ENCODE measurements at places on chromosomes 5 and 9.

DNA sequence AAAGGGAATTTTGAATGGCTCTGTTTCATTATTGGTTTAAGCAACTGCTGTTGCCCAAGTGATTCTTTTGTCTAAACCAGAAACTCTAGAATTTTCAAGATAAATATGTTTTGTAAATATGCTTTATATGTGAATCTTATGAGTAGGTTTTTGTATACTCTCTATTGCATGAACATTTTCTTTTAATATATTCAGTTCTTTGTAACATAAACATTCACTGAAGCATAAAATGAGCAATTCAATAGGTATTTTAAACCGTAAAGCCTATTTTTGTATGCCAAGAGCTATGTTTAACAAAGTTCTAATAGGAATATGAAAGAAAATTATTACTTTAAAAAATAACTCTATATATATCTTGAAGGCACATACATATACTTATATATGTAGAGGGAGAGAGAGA, 293.1 kb downstream of the PSAT1 start:
- no peak for DNase-seq

GRCh38 chr5:135571066-135571609, 7.7 kb downstream of the CXCL14 start:
- no peak for DNase-seq

DNA sequence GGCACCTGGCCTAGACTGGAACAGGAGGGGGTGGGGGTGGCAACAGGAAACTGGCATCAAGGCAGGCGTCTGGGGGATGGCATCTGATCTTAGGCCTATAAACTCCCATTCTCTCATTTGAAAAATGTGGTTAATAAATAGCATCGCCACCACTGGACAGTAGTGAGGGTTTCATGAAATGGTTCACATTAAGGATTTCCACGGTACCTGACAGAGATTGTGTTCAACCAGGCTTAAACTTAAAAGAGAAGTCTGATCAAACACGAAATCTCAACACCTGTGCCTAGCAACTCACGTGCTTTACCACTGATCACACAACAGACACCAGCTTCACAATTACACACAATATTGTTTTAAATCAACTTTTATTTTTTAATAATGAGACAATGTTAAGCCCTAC, 3.0 kb downstream of the DENND1A start:
- DNase-seq, result no peak

DNA sequence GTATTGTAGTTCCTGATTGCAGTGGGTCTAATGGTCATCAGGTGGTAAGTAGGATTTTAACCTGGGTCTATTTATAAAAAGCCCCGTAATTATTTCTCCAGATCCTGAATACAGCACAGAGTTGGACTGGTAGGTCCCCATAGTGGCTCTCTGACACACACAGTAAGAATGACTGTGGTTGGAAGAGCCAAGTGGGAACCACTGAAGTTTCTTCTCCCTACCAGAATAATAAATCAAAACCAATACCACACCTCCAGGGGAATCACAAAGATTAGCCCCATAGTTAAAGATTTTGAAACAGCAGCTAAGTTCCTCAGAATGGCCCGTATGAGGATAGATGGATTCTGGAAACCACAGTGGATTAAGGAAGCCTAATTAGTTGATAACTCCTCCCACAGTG, 68.4 kb upstream of the ZFR start:
- no peak for DNase-seq

- no peak for DNase-seq
These were observed 2.3 kb downstream of the TGFBI start for GRCh38 chr5:136030956-136031611.

DNA sequence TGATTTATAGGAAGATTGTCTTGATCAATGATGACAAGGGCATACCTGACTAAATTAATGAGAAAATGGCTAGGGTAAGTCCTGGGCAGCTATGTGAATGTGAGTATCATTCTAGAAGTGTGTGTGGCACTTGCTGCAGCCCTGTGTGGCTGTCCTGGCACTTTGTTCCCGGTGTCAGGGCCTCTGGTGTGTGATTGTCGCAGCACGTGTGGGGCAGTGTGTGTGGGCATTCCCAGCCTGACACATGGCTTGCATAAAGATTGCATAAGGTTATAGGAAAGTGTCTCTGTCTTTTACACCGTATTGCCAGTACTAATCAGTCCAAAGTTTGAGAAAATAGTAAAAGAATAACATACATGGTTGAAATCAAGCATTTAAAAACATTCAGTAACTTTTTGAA, 74.4 kb downstream of the TRIO start:
- no peak for DNase-seq

GRCh38 chr5:35440409-35440808, 177.3 kb upstream of the SPEF2 start:
- DNase-seq, result no peak

DNA sequence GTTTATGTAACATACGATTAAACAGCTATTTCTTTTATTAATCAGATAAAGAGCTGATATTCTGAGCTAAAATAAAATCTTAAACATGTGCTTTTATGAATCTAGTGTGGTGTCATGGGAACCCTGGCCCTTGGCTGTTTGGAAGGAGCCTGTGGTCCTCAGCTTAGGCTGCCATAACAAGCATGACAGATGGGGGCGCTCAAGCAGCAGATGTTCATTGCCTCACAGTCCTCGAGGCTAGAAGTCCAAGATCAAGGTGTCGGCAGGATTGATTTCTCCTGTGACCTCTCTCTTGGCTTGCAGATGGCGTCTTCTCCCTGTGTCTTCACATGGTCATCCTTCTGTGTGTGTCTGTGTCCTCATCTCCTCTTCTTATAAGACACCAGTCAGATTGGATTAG, 448.2 kb downstream of the GADD45G start:
- no peak for DNase-seq

DNA sequence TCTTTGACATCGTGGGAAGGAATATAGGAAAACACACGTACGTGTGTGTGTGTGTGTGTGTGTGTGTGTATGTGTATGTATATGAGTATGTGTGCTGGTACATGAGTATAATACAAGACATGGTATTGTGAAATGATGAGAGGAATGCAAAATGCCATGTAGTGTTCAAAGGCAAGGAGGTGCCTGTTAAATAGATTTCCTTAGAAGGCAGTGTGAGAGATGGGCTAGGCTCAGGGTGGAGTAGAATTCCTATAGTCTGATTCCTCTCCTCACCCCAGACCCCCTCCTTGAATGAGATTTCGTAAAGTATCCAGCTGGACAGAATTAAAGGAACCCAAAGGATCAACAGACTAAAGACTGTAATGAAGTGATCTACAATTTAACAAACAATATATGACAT, 11.1 kb downstream of the GPR21 start:
- no peak for DNase-seq

DNA sequence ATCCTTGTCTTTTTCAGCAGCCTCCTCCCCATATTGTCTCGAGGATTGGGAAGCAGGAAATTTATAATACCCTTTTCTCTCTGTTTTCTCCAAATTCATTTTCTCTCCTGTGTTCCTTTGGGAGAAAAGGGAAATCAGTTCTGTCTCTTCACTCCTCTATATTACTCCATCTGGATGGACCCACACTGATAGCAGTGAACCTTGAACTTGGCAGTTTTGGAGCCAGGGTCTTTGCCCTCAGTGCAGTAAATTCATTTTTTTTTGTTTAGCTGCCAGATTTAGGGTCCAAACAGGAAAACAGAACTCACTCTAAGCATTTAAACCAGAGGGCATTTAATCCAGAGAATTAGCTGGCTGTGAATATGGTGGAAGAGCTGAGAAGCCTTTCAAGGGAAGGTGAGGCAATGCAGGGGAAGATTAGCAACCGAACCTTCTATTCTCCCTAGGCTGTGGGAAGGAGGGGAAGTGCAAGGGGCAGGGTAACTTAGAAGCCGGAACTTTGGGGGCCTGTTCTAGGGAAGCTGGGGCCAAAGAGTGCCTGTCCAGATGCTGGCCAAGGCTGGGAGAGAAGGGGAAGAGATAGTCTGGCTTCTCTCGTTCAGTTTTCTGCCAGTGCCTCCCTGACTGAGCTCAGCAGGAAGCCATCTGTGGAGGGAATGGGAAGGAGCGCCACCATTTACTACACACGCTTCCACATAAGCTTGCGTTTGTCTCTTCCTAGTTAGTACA, 16.3 kb upstream of the NPR2 start:
- DNase-seq, result peak; percentile 5

GRCh38 chr5:172049226-172049796, 42.9 kb upstream of the FBXW11 start:
- no peak for DNase-seq

GRCh38 chr5:58143727-58144126, 316.2 kb downstream of the PLK2 start:
- peak; percentile 62 for DNase-seq

DNA sequence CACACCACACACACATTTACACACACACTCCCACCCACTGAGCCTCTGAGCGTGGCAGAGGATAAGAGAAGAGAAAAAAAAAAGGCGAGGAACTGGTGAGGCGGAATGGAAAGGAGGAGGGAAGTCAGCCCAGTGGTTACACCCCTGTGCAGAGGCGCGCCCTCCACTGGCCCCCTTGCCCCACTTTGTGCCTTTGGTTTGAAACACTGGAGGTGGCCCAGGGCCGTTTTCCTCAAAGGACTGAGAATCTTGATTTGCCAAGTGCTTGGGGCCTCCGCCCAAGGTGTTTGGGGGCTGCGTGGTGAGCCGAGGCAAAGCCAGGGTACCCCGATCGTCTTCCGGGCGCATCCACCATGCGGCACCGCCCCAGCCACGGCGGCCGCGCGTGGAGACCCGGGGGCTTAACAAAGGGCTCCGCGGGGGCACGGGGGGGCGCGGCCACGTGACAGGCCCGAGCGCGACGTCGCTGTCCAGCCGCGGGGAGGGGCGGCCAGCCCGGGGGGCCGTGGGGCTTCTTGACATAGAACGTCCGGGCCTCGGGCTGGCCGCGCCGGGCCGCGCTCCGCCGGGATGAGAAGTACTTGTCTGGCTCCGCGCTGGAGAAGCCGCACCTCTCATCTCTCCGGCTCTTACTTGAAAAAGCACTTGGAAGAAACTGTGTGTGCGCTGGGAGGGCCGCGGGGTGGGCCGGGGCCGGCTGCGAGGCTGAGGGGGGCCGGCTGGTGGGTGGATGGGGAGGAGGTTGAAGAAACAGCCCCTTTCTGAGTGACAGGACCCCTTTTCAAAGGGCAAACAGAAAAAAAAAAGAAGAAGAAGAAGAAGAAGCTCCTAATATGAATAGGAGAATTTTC, 21.0 kb downstream of the NR2F1 start:
- DNase-seq, result peak; percentile 32

GRCh38 chr5:152246401-152246800, 158.7 kb downstream of the NMUR2 start:
- DNase-seq, result no peak

DNA sequence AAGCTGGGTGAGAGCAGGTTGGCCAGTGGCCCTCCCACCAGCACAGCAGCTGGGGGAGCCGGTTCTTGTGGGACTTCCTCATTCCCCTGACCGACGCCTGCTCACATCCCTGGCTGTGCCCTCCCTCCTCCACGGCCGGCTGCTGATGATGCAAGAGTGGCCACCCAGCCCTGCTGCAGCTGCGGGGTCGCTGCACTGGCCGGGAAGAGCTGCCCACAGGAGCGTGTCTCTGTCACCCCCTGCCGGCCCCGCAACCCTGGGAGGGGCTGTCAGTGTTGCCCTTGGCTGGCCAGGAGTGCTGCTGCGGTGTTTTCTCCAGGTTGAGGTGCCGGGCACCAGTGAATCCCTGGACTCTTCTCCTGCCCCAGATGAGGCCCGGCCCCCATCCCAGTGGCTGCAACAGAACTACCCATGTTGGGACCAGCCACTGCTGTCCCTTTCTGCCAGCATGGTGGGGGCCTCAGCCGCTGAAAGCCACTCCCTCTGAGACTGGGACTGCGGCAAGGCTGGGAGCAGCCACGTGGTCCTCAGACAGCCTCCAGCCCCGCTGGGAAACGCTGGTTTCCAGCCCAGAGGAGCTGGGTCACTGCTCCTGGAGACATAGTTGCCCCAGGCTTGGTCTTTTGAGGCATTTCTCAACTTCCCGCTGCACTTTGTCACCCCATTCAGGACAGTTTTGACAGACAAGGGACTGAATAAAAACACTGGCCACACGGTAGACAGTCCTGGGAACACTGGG, 739 bp downstream of the CARD9 start:
- peak; percentile 53 for DNase-seq

DNA sequence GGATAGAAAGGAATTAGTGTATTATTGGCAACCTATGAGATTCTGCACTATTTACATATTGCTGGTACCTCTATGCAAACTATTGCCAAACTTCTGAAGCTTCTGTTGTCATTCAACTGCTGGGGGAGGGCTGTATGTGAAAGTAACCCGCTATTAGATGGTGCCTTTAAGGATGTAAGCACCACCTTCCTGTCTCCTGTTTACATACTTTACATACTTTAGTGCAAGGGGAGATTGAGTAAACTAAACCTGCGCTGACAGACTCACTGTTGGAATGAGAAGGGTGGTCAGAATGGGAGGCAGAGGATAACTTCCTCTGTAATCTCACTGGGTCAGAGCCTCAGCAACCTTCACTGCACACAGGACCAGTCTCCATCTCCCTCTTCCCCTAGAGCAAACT, 123.8 kb downstream of the NR3C1 start:
- no peak for DNase-seq

- peak; percentile 60 for DNase-seq
These were observed 5.0 kb upstream of the MED10 start for GRCh38 chr5:6383376-6383775.

- DNase-seq, result no peak
These were observed 609.2 kb downstream of the CSNK1G3 start for GRCh38 chr5:124121198-124121597.

DNA sequence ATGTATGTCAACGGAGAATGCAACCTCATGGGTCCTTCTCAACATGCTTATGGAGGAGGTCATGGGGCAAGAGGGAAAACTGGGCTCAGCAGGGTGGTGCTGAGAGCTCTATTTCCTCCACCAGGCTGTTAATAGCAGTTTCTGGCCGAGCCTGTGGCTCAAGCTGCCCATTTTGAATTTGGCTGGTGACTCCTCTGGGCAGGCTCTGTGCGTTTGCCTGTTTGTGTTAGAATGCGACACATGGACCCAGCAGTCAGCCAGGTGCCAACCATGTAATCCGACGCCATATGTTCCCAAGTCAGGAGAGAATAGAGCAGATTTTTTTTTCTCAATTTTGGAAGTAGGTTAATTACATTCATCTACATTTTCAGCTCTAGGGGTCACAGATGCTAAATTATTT, 387.7 kb upstream of the CLINT1 start:
- no peak for DNase-seq

GRCh38 chr5:116699332-116699731, 124.7 kb upstream of the SEMA6A start:
- DNase-seq, result no peak

- DNase-seq, result peak; percentile 33
These were observed 160.6 kb upstream of the SHB start for GRCh38 chr9:38229504-38230155.

DNA sequence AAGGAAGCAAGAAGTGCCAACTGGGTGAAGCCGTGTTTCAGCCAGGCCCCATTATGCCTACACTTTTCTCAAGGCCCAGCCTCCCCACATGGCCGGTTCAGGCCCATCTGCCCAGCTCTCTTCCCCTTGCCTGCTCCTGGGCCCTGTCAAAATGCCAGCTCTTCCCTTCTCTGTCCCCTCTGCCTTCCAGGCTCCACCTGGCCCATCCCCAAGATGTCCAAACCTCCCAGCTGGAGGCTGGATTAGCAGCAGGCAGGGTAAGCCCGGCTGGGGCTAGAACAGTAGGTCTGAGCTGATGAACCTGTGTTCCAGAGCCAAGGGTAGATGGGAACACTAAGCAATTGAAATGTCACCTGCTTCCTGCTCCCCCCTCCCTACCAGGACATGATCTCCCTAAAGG, 64.1 kb upstream of the HSPA9 start:
- peak; percentile 19 for DNase-seq

- DNase-seq, result no peak
These were observed 63.5 kb downstream of the CEMIP2 start for GRCh38 chr9:71704796-71705195.
